ENCODE measurements at places on chromosomes 4 and X.

GRCh38 chr4:181548873-181549575 is 694.2 kb upstream of the TENM3 start:
- no peak for DNase-seq

DNA sequence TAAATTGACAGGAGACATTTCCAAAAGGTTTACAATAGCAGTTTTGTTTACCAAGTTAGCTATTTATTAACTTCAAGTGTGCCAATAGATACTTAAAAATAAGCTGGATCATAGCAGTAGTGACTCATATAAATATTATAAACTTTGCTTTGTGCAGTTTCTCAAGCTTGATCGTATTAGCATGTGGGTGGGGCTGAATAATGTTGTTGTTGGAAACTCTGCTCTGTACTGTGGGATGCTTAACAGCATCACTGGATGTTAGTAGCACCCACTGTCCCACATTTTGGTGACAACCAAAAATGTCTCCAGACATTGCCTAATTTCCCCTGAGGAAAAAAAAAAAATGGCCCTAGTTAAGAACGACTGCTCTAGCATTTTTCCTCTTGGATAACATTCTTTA is 855.2 kb upstream of the ADGRL3 start:
- no peak for DNase-seq

GRCh38 chrX:119151051-119151380 is 23.4 kb upstream of the KIAA1210 start:
- no peak for DNase-seq

- no peak for DNase-seq
Measured at GRCh38 chrX:30864383-30864785, 24.7 kb downstream of the TAB3 start.

GRCh38 chr4:161791796-161792556 is 371.8 kb downstream of the FSTL5 start:
- no peak for DNase-seq

DNA sequence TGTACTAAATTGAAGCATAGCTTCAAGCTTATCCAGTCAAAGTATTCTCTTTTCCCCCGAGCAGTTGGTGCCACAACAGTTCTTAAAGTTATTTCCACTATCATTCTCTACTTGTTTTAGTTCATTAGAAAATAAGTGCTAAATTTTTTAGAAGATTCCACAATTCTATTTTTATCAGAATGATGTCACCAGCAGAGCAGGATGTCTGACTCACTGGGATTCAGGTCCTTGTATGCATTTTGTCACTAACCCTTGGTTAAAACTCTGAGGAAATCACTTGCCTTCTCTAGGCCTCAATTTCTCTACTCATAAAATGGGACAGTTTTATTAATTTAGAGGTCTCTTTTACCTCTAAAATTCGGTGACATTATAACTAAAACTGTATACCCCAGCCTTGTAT is 3.4 kb downstream of the DDX53 start:
- no peak for DNase-seq

DNA sequence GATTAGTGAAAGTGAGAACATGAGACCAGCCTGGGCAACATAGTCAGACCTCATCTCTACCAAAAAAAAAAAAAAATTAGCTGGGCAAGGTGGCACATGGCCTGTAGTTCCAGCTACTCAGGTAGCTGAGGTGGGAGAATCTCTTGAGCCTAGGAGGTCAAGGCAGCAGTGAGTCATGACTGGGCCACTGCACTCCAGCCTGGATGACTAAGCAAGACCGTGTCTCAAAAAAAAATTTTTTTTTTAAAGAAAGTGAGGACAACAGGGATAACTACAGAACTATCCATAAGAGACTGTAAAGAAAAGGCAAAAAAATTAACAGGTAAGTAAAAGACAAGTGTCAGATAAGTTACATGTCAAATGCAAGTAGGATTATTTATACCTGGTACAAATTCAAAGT is 13.5 kb upstream of the SPP1 start:
- DNase-seq = no peak

GRCh38 chrX:101564651-101565050 is 14.3 kb downstream of the ARMCX1 start:
- no peak for DNase-seq

DNA sequence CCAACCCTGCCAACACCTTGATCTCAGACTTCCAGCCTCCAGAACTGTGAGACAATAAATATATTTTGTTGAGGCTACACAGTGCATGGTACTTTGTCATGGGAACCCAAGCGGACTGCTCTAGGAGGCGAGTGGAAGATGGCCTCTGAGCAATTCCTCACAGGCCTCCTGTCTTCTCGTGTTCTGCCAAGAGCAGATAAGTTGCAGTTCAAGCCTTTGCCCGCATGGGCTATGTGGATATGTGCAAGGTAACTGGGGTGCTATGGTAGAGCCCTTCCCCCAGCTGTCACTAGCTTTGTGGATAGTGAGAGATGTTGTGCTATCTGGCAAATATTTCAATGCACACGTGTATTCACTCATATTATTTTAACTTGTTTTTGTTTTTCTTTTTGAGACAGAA is 156.0 kb upstream of the BCOR start:
- DNase-seq = no peak

GRCh38 chr4:153036931-153037482 is 100.9 kb downstream of the FHDC1 start:
- no peak for DNase-seq

- no peak for DNase-seq
Measured at GRCh38 chrX:15416133-15416993, 32.1 kb upstream of the VEGFD start.

DNA sequence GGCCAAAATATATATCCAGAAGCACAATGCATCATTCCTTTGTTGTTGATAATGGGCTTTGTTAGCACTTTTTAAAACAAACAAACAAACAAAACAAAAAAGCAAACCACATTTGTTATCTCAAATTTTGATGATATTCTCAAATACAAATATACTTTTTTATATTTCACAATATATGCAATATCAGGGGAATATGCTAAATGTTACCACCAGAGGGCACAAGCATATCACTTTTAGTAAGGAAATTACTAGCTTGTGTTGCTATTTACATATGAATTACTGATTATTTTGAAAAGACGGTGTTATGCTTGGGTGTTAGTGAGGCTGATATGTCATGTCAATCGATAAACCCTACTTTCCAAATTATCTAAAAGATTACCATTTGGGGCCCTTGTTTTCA is 29.1 kb downstream of the RIPPLY1 start:
- no peak for DNase-seq

DNA sequence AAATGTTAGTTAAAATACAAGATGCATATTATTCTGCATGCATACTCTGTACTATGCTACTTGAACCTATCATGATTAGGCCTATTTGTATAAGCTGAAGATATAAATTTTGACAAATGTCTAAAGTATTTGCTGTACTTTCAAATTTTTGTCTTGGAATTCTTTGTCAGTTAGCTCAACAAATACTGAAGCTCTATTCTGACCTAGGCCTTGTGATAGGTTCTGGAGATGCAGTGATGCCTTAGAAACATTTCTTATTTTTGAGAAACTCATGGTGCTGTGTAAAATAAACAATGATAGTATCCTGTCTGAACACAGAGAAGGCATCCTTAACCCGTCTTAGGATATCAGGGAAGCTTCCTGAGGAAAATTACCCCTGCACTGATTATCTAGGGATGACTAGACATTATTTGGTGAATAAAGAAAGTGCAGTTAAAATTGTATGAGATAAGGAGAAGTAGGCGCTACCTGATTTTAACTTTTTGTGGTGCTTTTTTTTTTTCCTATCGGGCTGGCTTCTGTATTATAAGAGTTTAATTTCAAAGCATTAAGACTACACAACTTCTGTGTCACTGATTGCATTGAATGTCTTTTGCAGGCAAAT is 43.4 kb downstream of the MOB1B start:
- no peak for DNase-seq
